ENCODE measurements at places on chromosomes 7 and 10.
A peak's percentile ranks its signal among the peaks of the same experiment; 100 is the strongest.

GRCh38 chr10:76559892-76560220, 1077.8 kb downstream of the KCNMA1 start:
- no peak for DNase-seq

GRCh38 chr7:101393865-101394264, 31.2 kb downstream of the COL26A1 start:
- DNase-seq = no peak

GRCh38 chr10:50395271-50395670, 144.0 kb upstream of the ASAH2 start:
- peak; percentile 43 for DNase-seq

- DNase-seq = peak; percentile 80
Observed at GRCh38 chr10:71383972-71384687, 12.6 kb upstream of the CDH23 start.

DNA sequence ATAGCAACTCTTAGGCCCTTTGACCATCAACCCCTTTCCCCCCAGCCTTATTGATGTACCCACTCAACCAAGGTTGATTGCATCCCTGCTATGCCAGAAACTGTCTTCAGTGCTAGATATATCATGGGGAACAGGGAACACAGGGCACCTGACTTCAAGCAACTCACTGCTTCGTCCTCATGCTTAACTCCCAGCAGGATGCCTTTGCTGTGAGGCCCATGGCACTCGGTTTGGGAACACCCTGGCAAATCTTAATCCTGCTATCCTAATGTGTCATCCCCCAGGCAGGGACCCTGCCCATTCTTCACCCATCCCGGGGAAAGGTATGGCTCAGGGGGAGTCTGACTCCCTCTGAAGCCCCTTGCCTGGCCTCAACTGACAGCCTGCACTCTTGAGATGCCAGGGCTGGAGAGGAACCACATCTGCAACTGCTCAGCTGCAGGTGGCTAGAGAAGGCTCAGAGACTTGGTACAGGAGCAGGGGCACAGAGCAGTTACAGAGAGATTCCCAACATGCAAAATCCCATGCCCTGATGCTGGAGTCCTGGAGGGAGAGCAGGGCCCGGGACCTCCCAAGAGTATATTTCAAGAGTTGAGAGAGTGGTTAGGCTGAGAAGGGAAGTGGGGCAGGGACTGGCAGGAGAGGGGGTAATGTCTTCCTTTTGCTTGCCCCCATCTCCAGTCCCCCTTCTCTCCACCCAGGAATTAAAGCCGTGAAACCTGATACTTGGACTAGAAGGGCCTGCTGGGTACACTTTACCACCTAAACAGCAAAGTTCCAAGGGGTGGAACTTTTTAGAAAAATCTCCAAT, 2.4 kb upstream of the UNC5B start:
- no peak for DNase-seq

DNA sequence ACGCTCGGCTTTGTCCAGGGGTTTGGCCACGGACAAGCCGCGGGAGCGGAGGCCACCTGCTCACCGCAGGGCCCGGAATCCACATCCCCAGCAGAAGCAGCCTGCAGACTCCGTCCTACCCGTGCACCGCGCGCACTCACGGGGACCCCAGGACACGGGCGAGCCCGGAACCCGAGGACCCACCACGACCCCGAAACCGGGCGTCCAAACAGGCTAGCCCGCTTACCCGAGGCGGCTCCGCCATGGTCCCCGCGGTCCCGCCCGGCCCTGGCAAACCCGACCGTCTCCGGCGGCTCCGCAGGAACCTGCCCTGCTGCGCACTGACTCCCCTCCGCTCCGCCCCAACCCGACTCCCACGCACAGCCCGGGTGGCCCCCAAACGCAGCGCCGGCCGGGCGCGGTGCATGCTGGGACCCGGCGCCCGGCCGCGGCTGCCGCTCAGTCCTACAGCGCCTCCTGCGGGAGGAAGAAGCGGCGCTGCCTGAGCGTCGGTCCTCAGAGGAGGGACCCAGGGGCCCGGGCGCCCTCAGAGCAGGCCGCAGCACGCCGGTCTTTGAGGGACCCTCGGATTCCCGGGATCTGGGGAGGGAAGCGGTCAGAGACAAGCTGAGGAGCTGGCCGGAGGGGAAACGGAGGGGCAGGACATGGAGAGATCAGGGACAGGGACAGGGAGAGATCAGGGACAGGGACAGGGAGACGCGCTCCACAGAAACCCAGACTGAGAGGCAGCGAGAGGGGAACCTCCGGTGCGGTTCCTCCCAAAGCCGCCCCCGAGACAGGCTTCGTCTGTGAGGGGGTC, at the start of gene ZNF786:
ZNF786 (minus strand) TSS at position 322 of the 799 bp plus-strand sequence; CDS start at position 244, 78 bp downstream.
- DNase-seq = peak; percentile 97

GRCh38 chr7:158588085-158588877, 658 bp upstream of the PTPRN2 start:
- DNase-seq = no peak

GRCh38 chr10:67629461-67629971, 66.5 kb downstream of the CTNNA3 start:
- no peak for DNase-seq

GRCh38 chr10:109898666-109899355, 24.5 kb downstream of the XPNPEP1 start:
- peak; percentile 53 for DNase-seq

GRCh38 chr7:63205136-63205535, 793.5 kb upstream of the ZNF722 start:
- no peak for DNase-seq

- DNase-seq = peak; percentile 32
Observed at GRCh38 chr10:3477683-3478082, 305.1 kb upstream of the PITRM1 start.

DNA sequence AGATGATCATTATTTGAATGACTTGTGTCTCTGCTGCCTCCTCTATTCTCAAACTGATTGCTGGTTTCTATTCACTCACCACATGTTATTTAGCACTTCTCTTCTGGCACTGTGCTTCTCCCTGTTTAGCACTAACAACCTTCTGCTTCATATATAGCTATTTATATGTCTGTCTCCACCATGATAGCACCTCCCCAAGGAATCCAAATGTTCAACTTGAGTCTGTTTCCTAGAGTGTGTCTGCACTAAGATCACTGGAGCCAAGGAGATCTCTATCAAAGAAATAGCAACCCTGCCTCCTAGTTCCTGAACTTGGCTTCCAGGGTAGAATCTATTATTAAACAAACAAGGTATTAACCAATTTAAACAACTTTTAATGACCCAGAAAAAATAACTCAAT, 104.5 kb downstream of the CYP26A1 start:
- no peak for DNase-seq

- no peak for DNase-seq
Observed at GRCh38 chr10:99125879-99126278, 109.8 kb downstream of the HPSE2 start.

DNA sequence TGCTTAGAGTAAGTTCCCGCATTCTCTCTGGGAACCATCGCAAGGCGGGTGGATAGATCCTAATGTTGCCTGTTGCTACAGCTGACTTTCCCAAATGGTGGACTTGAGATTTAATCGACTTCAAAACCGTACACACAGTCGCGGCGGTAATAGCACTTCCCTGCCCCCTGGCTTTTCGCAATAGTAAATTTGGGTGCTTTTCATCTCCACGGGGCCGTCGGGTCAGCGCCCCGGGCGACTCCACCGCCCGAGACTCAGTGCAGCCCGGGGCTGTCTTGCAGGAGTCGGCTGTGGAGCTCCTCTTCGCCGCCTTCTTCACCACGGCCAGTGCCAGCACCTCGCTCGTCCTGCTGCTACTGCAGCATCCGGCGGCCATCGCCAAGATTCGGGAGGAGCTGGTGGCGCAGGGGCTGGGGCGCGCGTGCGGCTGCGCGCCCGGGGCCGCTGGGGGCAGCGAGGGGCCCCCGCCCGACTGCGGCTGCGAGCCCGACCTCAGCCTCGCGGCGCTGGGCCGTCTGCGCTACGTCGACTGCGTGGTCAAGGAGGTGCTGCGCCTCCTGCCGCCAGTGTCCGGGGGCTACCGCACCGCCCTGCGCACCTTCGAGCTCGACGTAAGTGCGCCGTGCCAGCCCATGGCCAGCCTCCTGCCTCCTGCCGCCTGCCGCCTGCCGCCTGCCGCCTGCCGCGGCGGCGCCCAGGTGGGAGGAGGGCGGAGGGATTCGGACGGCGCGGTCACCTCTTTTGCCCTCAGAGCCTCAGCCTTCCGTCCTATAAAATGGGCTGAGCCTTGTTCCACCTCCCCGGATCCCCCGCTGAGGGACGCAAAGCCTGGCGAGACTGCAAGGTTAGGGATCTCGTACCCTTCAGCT, 5.3 kb downstream of the CYP26C1 start:
- DNase-seq = peak; percentile 32

GRCh38 chr7:155710530-155710929, 66.1 kb downstream of the RBM33 start:
- DNase-seq = no peak

DNA sequence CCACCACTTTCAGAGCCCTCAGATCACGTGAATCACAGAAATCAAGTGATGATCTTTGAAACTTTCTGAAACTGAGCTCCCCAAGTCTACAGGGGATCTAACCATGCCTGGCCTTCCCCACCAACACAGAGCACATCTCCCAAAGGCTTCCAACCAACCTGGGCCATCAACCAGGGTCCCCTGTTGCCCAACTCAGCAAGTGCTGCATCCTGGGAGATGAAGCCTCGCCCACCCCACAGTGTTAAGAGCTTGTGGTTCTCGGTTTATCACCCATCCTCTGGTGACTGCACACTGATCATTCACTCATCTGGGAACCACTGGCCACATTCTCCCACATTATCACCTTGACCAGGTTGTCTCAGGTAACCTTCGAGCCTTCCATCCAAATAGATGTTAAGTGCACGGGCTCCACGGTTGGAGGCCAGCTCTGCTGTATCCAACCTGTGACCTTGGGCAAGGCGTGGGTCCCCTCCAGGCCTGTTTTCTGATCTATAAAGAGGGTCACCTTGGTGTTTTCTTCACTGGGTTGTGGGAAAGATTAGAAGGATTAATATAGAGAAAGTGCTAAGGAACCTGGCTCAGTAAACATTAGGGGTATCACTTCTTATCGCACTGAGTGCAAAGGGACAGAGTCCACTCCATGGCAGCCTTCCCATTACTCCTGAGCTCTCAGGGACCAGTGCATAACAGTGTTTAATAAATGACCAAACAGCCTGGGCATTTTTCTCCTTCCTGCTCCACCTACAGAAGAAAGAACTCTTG, 3.6 kb downstream of the ZNF488 start:
- DNase-seq = peak; percentile 6

GRCh38 chr7:105678811-105679495, 97.7 kb upstream of the EFCAB10 start:
- peak; percentile 85 for DNase-seq

DNA sequence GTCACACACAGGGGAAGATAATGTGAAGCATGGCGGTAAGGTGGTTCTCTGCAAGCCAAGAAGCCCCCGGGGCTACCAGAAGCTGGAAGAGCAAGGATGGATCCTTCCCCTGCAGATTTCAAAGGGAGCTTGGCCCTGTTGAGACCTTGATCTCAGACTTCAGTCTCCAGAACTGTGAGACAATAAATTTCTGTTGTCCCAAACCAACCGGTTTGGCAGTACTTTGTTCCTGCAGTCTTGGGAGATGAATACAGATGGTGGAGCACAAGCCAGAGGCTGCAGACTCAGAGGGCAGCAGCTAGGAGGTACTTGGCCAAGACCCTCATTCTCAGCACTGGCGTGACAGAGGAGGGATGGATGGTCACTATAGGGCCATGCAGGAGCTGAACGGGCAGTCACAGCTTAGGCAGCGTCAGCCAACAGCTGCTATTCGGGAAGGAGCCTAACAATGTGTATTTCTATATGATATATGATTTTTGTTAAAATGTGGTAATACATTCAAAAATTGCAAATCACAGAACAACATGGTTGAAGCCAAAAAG, 387.3 kb downstream of the TNS3 start:
- DNase-seq = no peak

Data from AG20443 (cell line).